ENCODE measurements at places on chromosomes 2 and 18. TPM values are rescaled to one million over a fixed set of nuclear protein-coding genes. Genes with fewer than 3 reads are reported as not detected.

DNA sequence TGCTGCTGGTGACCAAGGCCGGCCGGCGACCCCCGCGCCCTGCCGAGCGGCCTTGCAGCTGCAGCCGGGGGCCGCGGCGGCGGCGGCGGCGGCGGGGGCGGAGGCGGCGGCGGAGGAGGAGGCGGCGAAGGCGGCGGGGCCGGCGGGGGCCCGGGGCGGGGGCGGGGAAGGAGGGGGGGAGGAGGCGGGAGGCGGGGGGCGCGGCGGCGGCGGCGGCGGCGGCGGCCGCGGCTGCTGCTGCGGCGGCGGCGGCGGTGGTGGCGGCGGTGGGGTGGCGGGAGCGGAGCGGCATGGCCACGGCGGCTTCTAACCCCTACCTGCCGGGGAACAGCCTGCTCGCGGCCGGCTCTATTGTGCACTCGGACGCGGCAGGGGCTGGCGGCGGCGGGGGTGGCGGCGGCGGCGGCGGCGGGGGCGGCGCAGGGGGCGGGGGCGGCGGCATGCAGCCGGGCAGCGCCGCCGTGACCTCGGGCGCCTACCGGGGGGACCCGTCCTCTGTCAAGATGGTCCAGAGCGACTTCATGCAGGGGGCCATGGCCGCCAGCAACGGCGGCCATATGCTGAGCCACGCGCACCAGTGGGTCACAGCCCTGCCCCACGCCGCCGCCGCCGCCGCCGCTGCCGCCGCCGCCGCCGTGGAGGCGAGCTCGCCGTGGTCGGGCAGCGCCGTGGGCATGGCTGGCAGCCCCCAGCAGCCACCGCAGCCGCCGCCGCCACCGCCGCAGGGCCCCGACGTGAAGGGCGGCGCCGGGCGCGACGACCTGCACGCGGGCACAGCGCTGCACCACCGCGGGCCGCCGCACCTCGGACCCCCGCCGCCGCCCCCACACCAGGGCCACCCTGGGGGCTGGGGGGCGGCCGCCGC is 1.5 kb downstream of the POU3F3 start:
- DNase-seq: no peak
- no peak overlapping the region for H3K27ac ChIP-seq
- no peaks in the 10 kb centered on the region for H3K36me3 ChIP-seq
- peaks cover 77% of the 10 kb centered on the region for H3K27me3 ChIP-seq
- peaks cover 23% of the 10 kb centered on the region for H3K4me1 ChIP-seq

Gene GALR1
- not detected for total RNA-seq

- no peak overlapping the region for H3K4me3 ChIP-seq
- H3K36me3 ChIP-seq: no peaks in the 10 kb centered on the region
- no peak overlapping the region for H3K27ac ChIP-seq
- H3K27me3 ChIP-seq: no peaks in the 10 kb centered on the region
Measured at GRCh38 chr2:19573784-19574183, 215.4 kb upstream of the OSR1 start.

- no peak for DNase-seq
- H3K4me1 ChIP-seq: no peaks in the 10 kb centered on the region
- H3K27ac ChIP-seq: no peak overlapping the region
- no peaks in the 10 kb centered on the region for H3K36me3 ChIP-seq
- no peak overlapping the region for H3K4me3 ChIP-seq
Measured at GRCh38 chr2:46530639-46531038, 51.3 kb downstream of the TMEM247 start.

Gene ACTR1B
- total RNA-seq: 74.9 TPM

Gene MC4R
- total RNA-seq: not detected

GRCh38 chr2:34547340-34547739 is 948.2 kb upstream of the FAM98A start:
- no peaks in the 10 kb centered on the region for H3K4me1 ChIP-seq
- no peak overlapping the region for H3K4me3 ChIP-seq
- no peaks in the 10 kb centered on the region for H3K27me3 ChIP-seq
- DNase-seq: no peak
- H3K27ac ChIP-seq: no peak overlapping the region

Gene COL3A1
- total RNA-seq: 120 TPM

Gene BOLL
- total RNA-seq: 0.12 TPM

GRCh38 chr18:61503688-61504087 is 170.5 kb downstream of the CDH20 start:
- H3K36me3 ChIP-seq: no peaks in the 10 kb centered on the region
- no peak for DNase-seq
- H3K27ac ChIP-seq: no peak overlapping the region
- H3K4me3 ChIP-seq: no peak overlapping the region
- no peaks in the 10 kb centered on the region for H3K4me1 ChIP-seq

- no peak overlapping the region for H3K27ac ChIP-seq
- no peak for DNase-seq
- H3K4me1 ChIP-seq: no peaks in the 10 kb centered on the region
- H3K36me3 ChIP-seq: no peaks in the 10 kb centered on the region
- H3K4me3 ChIP-seq: no peak overlapping the region
- no peaks in the 10 kb centered on the region for H3K27me3 ChIP-seq
Measured at GRCh38 chr2:159785195-159785594, 12.8 kb downstream of the CD302 start.

Gene SLC40A1
- total RNA-seq: 104 TPM

DNA sequence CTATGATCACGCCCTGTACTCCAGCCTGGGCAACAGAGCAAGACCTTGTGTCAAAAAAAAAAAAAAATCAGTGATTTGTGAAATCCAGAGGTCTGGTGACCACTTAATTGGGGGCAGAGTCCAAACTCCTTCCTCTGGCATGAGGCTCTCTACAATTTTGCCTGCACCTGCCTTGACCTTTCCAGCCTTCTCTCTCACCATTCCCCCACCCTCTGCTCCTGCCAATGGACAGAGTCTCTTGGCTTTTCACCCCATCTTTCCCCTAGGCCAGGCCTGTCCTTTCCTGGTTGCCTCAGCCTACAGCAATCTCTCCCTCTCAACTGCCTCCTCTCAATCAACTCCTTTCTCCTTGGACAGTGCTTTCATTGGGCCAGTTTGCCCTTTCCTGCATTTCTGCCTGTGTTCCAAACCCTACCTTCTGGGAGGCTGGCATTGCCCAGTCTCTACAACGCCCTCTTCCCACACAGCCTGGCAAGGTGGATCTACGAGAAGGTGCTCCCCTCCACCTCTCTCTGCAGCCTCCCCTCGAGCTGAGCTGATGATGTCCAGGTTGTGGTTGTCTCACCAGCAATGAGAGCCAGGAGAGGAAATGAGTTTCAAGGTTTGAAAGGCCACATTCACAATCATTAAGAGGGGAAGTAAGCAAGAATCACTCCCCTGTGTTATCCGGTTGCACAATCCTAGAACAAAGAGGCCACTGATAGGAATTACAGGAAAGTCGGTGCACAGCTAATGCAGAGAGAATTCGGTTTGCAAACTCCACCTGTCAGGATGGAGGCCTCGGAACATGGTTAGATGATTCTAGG is 39.5 kb upstream of the NPAS2 start:
- no peak overlapping the region for H3K27ac ChIP-seq
- H3K4me3 ChIP-seq: no peak overlapping the region
- H3K27me3 ChIP-seq: no peaks in the 10 kb centered on the region
- peaks cover 7% of the 10 kb centered on the region for H3K4me1 ChIP-seq

GRCh38 chr2:173231042-173231441 is 123.6 kb upstream of the CDCA7 start:
- DNase-seq: no peak
- no peak overlapping the region for H3K27ac ChIP-seq
- H3K36me3 ChIP-seq: peaks cover 14% of the 10 kb centered on the region

Gene ALPG
- total RNA-seq: not detected

GRCh38 chr2:119657466-119658145 is 21.4 kb upstream of the TMEM177 start:
- H3K4me1 ChIP-seq: no peaks in the 10 kb centered on the region
- H3K36me3 ChIP-seq: no peaks in the 10 kb centered on the region
- DNase-seq: no peak
- no peaks in the 10 kb centered on the region for H3K27me3 ChIP-seq
- H3K4me3 ChIP-seq: no peak overlapping the region

DNA sequence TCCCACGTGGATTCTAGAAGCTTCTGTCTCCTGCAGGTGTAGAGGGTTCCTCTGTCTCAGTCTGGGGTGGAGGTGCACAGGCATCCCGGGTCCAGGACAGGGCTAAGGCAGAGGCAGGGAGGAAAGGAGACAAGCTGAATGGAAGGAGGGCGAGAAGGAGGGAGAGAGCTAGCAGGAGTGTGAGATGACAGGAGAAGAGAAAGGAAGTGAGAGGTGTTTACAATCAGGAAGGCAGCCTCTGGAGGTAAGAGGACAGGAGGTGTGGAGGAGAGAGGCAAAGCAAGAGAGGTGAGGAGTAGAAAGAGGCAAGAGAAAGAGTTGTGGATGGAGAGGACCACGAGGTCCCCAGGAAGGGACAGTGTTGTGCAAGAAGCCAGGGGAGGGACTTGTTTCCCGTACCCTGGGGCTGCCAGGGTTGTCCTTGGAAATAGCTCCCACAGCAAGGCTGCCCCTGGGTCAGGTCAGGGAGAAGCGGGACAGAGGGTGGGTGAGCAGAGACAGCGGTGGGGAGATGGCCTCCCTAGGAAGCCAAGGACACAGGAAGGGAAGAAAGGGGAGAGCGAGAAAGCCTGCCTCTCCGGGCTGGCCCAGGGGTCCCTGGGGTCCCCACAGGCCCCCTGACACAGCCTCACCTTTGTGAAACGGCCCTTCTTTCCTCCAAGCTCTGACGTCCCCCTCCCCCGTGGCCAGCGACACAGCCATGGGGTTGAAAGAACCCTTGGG is 136.9 kb downstream of the CYP26B1 start:
- no peaks in the 10 kb centered on the region for H3K36me3 ChIP-seq
- no peak overlapping the region for H3K4me3 ChIP-seq
- DNase-seq: no peak
- H3K4me1 ChIP-seq: no peaks in the 10 kb centered on the region

DNA sequence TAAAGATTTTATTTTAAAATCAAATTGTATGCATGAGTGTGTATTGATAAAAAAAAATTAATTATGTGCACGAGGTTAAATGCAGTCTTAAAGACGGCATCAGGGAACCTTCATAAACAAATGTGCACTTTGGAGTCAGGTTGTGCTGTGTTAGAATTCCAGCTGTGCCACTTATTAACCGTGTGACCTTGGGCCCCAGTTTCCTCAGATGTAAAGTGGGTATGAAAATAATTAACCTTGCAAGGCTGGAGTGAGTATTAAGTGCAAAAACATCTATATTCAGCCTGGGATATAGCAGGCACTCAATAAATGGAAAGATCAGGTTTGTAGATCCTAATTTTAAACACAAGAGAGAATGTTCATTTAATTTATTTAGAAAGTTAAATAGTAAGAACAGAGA is 14.5 kb upstream of the MYCN start:
- H3K4me1 ChIP-seq: no peaks in the 10 kb centered on the region
- H3K27ac ChIP-seq: no peak overlapping the region
- DNase-seq: no peak
- no peak overlapping the region for H3K4me3 ChIP-seq

Gene GKN2
- total RNA-seq: not detected

DNA sequence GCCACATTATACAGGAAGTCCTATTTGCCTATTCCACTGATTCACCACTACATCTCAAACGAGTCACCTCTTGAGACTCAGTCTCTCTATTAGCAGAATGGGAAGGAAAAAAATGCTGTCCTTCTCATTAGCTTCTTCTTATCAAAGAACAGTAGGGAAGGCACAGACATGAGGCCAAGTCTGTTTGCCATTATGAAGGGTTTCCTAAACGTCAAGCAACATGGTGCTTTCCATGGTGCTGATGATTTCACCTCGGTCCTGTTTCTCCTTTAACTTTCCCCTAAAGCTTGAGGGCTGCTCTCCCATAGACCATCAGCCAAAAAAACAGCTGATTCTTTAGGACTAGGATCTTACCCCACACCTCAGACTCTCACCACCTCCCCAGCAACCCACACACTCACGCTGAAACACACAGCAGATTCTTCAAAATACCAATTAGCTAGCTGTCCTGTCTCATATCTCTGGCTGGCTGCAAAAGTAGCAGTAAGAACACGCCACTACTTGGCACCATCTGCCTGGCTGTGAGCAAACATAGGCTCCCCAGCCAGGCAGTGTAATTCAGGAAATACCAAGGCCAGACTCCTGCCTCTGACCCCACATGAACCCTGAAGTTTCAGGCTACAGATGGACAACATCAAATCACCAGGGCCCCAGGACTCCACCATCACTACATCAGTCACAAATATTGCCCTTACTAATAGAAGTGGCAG is 30.5 kb downstream of the GALNT14 start:
- H3K27me3 ChIP-seq: no peaks in the 10 kb centered on the region
- no peak overlapping the region for H3K27ac ChIP-seq
- H3K36me3 ChIP-seq: no peaks in the 10 kb centered on the region

- no peaks in the 10 kb centered on the region for H3K27me3 ChIP-seq
- peaks cover 8% of the 10 kb centered on the region for H3K36me3 ChIP-seq
- peak overlapping the region; percentile 87 for H3K4me3 ChIP-seq
- H3K4me1 ChIP-seq: peaks cover 24% of the 10 kb centered on the region
- no peak for DNase-seq
- H3K27ac ChIP-seq: peak overlapping the region; percentile 64
Measured at GRCh38 chr2:96305979-96306308, 598 bp upstream of the SNRNP200 start.

Gene SERPINB13
- not detected for total RNA-seq

Gene CKAP2L
- total RNA-seq: not detected

Gene KIF3C
- total RNA-seq: 1.5 TPM

DNA sequence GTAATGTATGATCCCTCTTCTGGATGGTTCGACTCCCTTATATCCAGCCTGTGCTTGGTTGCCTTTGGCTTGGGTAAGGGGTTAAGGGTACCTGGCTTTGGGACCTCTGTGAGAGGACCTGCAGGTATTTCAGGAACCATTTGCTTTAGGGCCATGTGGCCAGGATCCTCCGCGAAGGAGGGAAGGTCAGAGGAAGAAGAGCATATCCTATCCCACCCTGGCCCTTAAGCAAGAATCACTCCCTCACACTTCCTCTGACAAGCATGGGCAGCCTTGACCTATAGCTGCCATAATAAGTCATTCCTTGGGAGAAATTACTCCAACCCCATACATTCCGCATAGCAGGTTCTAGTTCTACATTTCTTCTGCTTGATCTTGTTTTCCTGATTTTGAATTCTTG is 59.1 kb upstream of the TXNDC2 start:
- H3K4me1 ChIP-seq: peaks cover 8% of the 10 kb centered on the region
- H3K27ac ChIP-seq: no peak overlapping the region
- H3K4me3 ChIP-seq: no peak overlapping the region
- DNase-seq: no peak
- no peaks in the 10 kb centered on the region for H3K27me3 ChIP-seq

DNA sequence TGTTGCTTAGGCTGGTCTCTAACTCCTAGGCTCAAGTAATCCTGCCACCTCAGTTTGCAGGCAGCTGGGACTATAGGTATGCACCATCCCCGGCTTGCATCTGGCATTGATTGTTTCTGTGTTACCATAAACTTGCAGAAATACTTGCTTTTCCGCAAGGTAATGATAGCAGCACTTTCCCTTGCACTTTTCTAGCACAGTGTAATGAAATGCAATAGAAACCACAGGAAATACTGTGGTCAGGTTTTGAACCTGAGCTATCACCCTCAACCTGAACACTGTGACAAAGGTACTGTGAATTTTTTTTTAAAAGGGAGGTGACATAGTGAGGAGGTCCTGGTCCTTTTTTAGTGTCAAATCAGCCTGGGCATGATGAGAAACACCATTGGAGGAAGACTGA is 38.3 kb downstream of the DHRS9 start:
- no peak overlapping the region for H3K27ac ChIP-seq
- H3K4me3 ChIP-seq: no peak overlapping the region
- no peak for DNase-seq
- H3K4me1 ChIP-seq: no peaks in the 10 kb centered on the region
- H3K36me3 ChIP-seq: no peaks in the 10 kb centered on the region

Gene MROH2A
- total RNA-seq: not detected

GRCh38 chr18:33720133-33720532 is 142.1 kb downstream of the ASXL3 start:
- no peak overlapping the region for H3K27ac ChIP-seq
- no peaks in the 10 kb centered on the region for H3K27me3 ChIP-seq
- H3K4me1 ChIP-seq: no peaks in the 10 kb centered on the region
- no peak overlapping the region for H3K4me3 ChIP-seq
- no peak for DNase-seq
